ENCODE measurements at places on chromosomes 1 and 21.

DNA sequence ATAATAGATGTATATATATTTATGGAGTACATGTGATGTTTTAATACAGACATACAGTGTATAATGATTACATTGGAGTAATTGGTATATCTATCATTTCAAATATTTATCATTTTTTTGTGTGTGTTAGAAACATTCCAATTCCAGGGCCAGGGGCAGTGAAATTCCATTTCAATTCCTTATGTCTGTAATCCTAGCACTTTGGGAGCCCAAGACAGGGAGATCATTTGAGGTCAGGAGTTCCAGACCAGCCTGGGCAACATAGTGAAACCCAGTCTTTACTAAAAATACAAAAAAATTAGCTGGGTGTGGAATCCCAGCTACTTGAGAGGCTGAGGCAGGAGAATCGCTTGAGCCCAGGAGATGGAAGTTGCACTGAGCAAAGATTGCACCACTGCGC, 30.4 kb upstream of the PDC start:
- no peak for DNase-seq

DNA sequence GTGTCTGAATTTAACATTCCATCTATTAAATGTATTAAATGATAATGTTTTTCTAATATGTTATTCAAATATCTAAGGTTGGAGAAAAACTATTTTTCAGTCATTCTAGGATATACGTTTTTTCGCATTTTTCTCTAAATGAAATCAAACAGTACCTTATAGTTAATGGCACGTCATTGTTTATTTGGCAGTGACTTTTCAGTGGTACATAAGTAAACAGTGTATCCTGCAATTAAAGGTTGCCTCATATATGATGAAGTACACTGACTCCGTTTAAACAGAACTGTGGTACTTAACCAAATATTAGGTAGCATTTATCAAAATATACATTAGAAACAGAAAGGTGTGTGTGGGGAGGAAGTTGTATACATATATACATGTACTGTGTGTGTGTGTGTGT, 79.2 kb downstream of the EPS15 start:
- no peak for DNase-seq

GRCh38 chr1:224014330-224014649, 99.6 kb upstream of the FBXO28 start:
- DNase-seq, result no peak

DNA sequence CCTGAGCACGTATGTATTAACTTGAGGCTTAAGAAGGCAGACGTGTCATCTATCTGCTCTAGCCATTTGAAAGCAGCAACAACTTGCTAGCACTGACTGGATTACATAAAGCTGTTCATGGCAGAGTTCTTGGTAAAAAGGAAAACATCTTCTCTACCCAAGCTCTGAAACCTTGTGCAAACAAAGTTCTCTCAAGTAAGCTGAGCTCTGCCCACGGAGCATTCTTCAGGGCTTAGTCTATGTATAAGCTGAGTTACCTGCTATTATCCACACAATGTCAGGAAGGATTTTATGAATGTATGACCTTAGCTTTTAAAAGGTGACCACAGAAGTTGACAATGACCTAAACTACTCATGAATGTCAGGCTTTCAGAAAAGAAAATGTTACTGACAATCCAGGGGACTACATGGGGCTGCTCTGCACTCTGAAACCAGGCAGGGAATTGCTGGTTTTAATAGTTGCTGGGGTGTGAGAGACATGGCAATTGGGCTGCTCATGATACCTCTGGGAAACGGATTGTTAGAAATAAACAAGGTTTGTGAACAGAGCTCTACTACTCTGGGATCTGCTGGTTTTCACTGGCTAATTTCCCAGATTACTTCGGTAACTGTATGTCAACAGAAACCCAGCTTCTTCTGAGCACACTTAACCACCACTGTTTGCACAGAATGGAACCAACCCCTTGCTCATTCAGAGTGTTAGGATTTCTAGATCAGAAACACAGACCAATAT, 29.6 kb upstream of the CCN1 start:
- no peak for DNase-seq

- DNase-seq, result peak; percentile 61
These were observed 2.2 kb downstream of the NUAK2 start for GRCh38 chr1:205319081-205320018.

DNA sequence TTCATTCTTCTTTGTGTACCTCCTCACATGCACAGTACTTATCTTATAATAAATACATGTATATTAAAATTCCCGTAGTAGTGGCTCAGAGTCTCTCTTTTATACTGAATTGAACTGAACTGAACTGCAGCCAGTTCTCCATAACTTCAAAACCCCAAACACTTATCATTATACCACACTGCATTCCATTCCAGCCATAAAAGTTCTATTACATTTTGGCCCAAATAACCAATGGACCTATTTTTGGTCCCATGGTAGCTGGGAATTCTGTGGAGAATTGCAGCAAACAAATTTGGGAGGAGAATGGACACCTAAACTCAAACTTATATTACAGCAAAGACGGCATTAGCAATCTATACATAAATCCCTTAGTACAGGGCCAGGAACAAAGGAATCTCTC, 86.6 kb upstream of the C1orf87 start:
- no peak for DNase-seq

DNA sequence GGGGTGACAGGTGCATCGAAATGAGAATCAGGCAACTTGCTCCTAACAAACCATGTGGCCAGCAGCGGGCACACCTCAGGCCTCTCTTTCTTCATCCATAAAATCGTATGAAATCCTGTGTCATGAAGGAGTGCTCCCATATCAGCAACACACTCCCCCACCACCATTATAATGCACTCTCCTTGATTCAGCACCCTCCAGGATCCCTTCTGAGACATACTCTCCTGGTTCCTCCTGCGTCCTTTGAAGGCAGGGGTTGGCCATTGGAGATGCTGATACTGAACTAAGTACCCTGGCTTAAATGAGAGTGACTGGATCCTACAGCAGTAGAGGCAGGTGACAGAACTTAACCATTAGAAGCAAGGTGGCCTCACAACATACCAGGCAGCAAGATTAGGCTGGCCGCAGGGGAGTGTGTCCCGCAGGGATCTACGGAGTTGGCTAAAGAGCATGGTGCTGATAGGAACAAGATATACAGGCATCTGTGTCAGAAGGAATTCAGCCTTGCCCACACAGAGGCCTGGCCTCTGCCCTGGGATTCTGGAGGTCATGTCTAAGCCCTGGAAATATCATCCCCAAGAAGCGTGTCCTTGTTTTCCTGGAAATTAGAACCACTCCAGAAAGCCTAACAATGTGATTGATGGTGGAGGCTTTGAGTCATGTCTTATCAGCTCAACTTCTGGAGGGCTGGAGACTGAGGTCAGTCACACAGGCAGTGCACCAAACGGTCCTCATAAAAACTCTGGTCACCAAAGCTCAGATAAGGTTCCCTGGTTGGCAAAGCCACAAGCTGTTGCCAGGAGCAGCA, 16.8 kb downstream of the S100A7A start:
- DNase-seq, result no peak

DNA sequence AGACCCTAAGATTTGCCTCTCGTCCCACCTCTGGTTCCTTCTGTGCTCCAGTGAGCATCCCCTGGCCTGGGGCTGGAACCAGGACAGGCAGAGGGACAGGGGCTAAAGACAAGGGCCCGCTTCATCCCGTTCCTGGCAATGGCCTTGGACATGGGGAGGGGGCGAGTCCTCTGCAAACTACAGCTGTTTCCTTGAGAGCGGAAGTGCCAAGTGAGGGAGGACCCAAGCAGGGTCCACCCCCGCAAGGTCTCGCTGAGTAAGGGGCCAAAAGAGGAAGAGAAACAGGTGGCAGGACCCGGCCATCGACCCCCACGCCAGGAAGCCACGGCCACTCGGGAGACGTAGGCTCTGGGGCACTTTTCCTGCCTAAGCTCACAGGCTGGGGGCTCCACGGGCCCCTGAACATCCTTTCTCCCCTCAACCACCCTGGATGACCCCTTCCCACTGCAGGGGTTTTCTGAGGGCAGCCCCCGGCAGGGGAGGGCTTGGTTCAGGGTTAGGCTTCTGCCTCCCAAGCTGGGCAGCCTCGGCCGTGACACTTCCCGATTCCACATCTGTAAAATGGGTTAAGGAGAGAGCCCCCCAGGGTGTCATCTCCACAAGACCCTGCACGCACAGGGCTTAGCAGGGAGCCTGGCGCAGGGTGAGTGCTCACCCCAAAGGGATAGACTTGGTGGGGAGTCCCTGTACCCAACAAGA, 17.9 kb upstream of the PLEKHG5 start:
- no peak for DNase-seq

GRCh38 chr1:34987018-34987417, 1.9 kb upstream of the TMEM35B start:
- DNase-seq, result no peak

GRCh38 chr1:236862615-236863211, 67.6 kb downstream of the MTR start:
- no peak for DNase-seq

GRCh38 chr1:248306103-248306502, 2.9 kb upstream of the OR2T12 start:
- DNase-seq, result no peak

DNA sequence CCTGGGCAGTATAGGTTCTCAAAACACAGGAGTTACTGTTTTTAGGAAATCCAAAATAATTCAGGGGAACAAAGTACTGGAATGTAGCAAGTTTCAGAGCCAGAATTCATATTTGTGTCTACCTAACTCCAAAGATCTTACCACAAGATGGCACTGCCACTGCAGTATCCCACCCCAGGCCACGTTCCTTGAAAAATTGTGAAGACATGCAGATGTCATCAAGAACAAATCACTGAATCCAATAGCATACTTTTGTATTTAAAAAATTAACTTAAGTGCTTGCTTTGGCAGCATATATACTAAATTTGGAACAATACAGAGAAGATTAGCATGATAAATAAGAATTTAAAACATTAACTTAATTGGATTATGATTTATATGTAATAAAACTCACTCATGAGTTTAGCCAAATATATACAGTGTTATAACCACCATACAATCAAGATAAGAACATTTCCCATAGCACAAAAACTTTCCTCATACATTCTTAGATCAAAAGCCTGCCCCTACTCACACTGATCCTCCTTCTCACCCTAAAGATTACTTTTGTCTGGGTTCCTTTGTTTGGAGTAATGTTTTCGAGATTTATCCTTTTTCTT, 209.9 kb downstream of the FAF1 start:
- DNase-seq, result no peak

- no peak for DNase-seq
These were observed 3.7 kb downstream of the OLFM3 start for GRCh38 chr1:101992821-101993575.

- no peak for DNase-seq
These were observed 42.6 kb downstream of the AHDC1 start for GRCh38 chr1:27561124-27561899.

GRCh38 chr1:168414914-168415313, 128.9 kb downstream of the XCL2 start:
- no peak for DNase-seq

GRCh38 chr1:33502726-33503125, 30.3 kb downstream of the ZSCAN20 start:
- DNase-seq, result no peak

DNA sequence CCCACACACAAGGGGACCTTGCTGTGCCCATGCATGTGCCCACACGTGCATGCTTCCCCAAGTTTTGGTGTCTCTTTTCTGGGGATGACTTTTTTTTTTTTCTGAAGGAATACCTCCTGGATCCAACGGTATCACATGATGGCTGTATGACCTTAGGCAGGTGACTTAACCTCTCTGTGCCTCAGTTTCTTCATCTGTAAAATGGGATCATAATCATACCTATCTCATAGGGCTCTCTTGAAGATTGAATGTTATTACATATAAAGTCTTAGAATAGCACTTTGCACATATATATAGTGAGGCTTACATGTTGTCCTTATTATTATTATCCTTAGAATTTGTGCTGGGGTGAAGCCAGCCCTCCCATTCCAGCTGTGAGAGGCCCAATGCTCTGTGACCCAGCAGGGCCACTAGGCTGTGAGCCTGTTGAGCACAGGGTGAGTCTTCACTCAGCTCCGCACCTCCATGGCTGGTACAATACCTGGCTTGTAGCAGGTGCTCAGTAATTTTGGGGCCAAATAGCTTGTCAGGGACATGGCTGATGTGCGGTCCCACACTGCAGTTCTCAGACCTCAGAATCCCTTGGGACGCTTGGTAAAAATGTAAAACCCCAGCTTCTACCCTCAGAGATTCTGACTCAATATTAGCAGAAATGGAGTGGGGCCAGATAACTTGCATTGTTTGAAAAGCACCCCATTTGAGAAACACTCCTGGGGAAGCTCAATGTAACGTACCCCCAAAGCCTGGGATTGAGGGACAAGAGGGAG, 20.6 kb downstream of the STUM start:
- DNase-seq, result no peak

- no peak for DNase-seq
These were observed 61.4 kb upstream of the PAX7 start for GRCh38 chr1:18569251-18569650.

DNA sequence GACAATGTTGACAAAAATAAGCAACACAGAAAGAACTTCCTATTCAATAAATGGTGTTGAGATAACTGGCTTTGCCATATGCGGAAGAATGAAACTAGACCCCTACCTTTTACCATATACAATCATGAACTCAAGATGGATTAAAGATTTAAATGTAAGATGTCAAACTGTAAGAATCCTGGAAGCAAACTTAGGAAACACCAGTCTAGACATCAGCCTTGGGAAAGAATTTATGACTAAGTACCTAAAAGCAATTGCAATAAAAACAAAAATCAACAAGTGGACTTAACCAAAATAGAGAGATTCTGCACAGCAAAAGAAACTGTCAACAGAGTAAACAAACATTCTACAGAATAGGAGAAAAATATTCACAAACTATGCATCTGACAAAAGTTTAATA, 16.1 kb upstream of the CLDN8 start:
- no peak for DNase-seq

DNA sequence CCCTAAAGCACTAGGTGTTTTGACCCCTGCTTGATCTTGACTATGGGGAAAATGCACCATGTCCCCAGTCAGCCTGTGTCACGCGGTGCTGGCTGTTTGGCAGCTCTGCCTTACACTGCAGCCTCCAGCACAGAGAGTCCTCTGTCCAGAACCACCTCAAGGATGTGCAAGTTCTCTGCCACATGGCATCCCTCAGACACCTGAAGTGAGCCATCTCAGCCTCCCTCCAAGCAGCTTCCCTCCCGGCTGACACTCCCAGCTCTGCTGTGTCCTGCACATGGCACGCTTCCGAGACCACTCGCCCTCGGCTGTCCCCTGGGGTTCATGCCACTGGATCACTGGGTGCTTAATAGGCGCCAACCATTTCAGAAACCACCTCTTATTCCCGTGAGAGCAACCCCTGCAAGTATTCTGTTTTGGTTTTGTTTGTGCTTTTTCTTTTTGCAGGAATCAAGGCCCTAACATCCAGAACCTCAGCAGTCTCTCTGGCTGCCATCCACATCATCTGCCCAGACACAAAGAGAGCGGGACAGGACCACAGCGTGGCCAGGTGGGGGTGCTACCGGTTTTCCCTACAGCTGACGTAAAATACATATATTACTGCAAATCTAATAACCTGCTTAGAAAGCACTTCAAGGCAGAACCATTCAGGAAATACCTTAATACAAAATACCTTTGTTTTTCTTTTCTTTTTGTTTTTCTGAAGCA, 45.7 kb downstream of the CAPZB start:
- DNase-seq, result no peak
